ENCODE measurements at places on chromosomes 5 and 9. TPM values are rescaled to one million over a fixed set of nuclear protein-coding genes. Genes with fewer than 3 reads are reported as not detected.

Gene GLRA1
- total RNA-seq = not detected

Gene SOX30
- under 0.01 TPM for total RNA-seq

Gene PITX1
- 175 TPM for total RNA-seq

Gene TMEM252
- not detected for total RNA-seq

Gene CMYA5
- 6.1 TPM for total RNA-seq

Gene C1QTNF3
- total RNA-seq = 2.9 TPM

Gene QRFP
- total RNA-seq = not detected

Gene INSL6
- not detected for total RNA-seq

Gene C6
- not detected for total RNA-seq
